CD4-positive, alpha-beta T cell treated with Interleukin-1 beta for 1 hour (primary cell): ENCODE measurements at places on chromosomes 3 and 15.

GRCh38 chr15:68328443-68328842, 50.9 kb downstream of the FEM1B start:
- DNase-seq: no peak

DNA sequence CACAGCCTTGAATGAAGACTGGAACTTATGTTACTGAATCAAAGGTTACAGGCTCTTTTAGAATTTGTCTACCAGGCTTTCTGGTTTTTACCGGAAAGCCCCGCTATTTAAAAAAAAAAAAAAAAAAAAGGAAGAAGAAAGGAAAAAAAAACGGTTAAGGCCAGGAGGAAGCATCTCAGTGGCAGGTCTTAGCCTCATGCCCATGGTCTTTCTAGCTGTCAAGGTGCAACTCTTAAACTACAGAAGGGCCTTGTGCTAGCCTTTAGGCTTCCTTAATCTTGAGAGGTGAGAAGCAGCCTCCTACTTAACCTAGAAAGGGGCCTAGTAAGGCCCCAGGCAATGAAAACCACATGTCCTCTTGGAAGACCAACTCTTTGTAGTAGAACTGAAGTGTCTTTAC, 77.5 kb downstream of the TBC1D5 start:
- DNase-seq: no peak

GRCh38 chr15:96243701-96244100, 86.8 kb upstream of the NR2F2 start:
- no peak for DNase-seq

DNA sequence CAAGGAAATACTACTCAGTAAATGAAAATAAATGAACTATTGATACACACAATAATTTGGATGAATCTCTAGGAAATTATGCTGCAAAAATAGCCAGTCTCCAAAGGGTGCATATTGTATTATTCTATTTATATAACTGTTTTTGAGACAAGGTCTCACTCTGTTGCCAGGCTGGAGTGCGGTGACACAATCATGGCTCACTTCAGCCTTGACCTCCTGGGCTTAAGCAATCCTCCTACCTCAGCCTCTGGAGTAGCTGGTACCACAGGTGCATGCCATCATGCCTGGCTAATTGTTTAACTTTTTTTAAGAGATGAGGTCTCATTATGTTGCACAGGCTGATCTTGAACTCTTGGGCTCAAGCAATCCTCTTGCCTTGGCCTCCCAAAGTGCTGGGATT, 12.5 kb downstream of the KLHDC8B start:
- DNase-seq: no peak

- DNase-seq: no peak
Observed at GRCh38 chr3:37136067-37136466, 38.3 kb downstream of the LRRFIP2 start.

DNA sequence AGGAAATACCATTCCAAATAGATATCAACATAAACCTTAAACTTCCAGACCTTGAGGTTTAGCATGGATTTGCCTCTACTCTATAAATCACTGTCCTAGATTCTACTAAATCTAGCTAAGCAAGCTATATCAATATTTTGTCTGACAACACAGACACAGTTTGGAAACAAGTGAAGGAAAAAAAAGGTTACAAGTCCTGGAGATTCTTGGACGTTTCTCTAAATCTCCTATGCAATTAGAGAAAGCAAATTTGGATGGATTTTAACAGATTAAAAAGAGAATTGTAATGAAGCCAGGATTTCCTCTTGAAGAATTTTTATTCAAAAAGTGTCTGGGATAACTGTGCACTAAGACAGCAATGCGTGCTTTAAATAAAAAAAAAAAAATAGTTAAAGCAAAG, 441.1 kb upstream of the DPH6 start:
- no peak for DNase-seq

DNA sequence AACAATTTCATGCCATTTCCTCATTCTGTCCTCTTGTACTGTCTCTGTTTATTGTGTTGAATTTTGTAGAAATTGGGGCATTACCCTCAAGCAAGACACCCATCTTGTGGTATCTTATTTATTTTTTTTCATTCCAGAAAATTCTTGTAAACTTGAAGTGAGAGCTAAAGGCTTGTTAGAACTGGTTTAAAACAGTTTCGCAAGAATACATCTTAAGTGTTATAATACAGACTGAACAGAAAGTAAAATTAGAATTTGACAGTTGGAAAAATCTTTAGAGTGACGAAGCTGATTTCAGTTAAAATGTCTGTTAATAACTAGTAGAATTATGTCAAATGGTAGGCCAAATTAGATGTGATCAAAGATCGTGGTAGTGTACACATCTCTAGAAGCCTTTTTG, 26.9 kb downstream of the RNF13 start:
- DNase-seq: no peak

DNA sequence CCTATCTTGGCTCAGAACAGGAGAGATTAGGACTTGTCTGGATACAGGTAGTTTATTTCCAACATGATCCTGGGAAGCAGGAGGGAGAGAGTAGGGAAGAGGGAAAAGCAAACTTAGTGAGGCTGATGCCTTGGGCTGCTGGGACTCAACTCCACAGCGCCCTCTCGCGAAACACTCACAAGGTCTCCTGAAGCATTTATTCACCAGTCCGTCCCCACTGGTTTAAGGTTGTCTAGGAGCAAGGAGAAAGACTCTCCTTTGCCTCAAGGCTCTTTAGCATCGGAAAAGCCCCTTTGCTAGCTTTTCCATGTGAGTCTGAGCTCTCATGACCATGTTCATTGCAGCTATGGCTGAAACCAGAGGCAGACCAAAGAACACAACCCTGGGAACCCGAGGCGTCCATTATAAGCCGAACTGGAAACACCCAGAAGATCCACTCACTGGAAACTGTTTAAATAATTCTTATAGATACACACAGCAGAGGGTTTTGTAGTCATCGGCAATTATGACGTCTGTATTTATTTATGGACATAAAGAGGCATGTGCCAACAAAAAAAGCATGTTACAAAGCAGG, 244.5 kb downstream of the CD47 start:
- DNase-seq: peak; percentile 26

GRCh38 chr3:146646261-146646660, 41.1 kb upstream of the PLSCR5 start:
- no peak for DNase-seq
